T follicular helper cell (primary cell): ENCODE measurements at places on chromosomes 7 and 10.

DNA sequence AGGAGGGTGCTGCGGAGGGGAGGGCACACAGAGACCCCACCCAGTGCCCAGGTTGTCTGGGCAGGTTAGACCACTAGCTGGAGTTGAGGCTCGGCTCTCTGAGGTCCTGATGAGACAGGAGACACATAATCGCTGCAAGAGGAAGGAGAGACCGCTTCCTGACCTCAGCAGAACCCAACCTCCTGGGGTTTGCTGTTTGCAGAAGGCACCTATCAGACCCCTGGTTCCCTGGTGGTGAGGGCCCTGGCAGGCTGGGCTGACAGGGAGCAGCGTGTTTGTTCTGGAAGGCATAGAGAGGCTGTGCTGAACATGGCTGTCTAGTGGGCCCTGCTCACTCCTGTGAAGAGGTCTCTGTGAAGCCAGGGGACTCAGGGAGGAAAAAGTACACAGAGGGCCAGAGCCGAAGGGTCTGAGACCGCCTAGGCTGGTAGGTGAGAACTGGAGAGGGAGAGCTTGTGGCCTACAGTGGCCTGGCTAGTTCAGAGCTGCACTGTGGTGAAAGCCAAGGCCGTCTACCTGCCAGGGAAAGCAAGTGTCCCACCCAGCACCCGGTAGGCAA lies 39.4 kb upstream of the NPFFR1 start:
- DNase-seq = no peak

DNA sequence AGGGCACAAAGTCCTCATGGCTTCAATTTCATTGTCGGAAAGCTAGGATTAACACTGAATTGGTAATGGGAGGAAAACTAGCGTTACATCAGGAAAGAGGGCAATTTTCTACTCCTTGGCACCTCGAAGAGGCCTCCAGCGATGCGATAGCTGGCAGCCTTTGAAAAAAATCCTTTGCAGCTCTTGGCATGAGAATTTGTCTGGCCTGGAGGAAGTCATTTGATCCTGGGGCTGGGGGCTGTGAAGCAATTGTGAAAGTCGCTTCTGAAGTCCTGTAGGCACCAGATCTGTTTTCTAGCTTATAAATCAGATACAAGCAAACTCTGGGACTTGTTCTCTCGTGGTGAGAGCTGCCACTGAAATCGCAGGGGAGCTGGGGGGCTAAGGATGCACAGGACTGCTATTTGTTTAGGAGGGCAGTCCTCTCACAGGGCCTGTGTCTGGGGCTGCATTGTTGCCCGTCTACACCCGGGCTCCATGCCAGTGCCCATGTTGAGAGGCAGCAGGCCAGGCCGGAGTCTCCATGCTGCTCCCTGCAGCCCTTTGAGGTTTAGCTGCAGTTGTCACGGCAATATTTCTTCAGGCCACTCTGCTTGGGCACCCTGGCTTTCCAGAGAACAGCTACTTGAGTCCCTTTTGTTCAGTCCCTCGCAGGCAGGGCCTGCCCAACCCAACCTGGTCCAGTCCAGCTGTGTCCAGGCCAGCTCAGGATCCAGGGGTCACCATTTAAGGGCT lies 206.8 kb upstream of the LYZL1 start:
- no peak for DNase-seq

- DNase-seq = no peak
Measured at GRCh38 chr7:130393101-130393561, 12.8 kb downstream of the CPA1 start.

- no peak for DNase-seq
Measured at GRCh38 chr10:99730026-99730425, 1.9 kb downstream of the COX15 start.

- no peak for DNase-seq
Measured at GRCh38 chr10:69739634-69740033, 62.1 kb upstream of the COL13A1 start.

DNA sequence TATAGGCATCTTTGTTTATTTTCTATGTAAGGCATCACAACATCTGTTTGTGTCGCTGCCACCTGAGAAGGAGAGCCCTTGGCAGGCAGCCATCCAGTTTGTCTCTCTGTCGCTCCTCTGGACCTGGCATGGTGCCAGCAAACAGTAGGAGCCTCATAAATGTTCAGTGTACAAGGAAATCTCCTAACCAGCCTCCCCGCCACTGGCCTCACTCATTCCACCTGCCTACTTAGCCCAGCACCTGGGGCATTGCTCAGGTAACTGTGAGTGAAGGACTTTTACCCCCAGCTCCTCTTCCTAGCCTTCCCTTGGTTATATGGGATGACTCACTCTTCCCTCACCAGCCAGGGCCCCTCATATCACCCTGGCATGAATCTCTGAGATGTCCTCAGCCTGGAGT lies 61.7 kb upstream of the NPTX2 start:
- DNase-seq = no peak

GRCh38 chr10:96588616-96589419 lies 2.0 kb upstream of the TM9SF3 start:
- no peak for DNase-seq
